ENCODE measurements at places on chromosomes 12 and 14. TPM values are rescaled to one million over a fixed set of nuclear protein-coding genes. Genes with fewer than 3 reads are reported as not detected.

Gene SYNDIG1L
- polyA plus RNA-seq, result not detected

Gene MLH3
- 19.0 TPM for polyA plus RNA-seq

Gene MYF5
- 30.1 TPM for polyA plus RNA-seq

Gene SERPINA10
- 0.04 TPM for polyA plus RNA-seq

Gene BDKRB2
- not detected for polyA plus RNA-seq

Gene SRRM4
- polyA plus RNA-seq, result 0.20 TPM

Gene PPM1H
- 3.1 TPM for polyA plus RNA-seq

Gene BMP4
- polyA plus RNA-seq, result 17.2 TPM

Gene SLCO1B1
- not detected for polyA plus RNA-seq

Gene FAM222A
- polyA plus RNA-seq, result 5.0 TPM

Gene CLEC14A
- polyA plus RNA-seq, result 14.0 TPM

Gene PLD4
- polyA plus RNA-seq, result 5.0 TPM

Gene OR6S1
- not detected for polyA plus RNA-seq

Gene TUNAR
- polyA plus RNA-seq, result 0.08 TPM

Gene ZFC3H1
- polyA plus RNA-seq, result 77.3 TPM

Gene C12orf56
- 2.7 TPM for polyA plus RNA-seq

Gene A2M
- polyA plus RNA-seq, result 163 TPM

Gene OR4E2
- not detected for polyA plus RNA-seq

Gene GLT1D1
- polyA plus RNA-seq, result 0.81 TPM

Gene AMN
- 1.4 TPM for polyA plus RNA-seq

Gene ADAMTS20
- 0.12 TPM for polyA plus RNA-seq

Gene DPY19L2
- polyA plus RNA-seq, result 7.2 TPM

Gene CACNA2D4
- polyA plus RNA-seq, result 3.7 TPM

Gene RDH16
- polyA plus RNA-seq, result 0.58 TPM

Gene LALBA
- polyA plus RNA-seq, result not detected

Gene VRTN
- polyA plus RNA-seq, result 0.21 TPM

Gene VASH1
- polyA plus RNA-seq, result 50.1 TPM

Gene ALKBH1
- polyA plus RNA-seq, result 10.6 TPM

Measured in muscle of arm (tissue), 14 donors.